Heart left ventricle (tissue), 16 donors: ENCODE measurements at places on chromosomes 6 and 20.

DNA sequence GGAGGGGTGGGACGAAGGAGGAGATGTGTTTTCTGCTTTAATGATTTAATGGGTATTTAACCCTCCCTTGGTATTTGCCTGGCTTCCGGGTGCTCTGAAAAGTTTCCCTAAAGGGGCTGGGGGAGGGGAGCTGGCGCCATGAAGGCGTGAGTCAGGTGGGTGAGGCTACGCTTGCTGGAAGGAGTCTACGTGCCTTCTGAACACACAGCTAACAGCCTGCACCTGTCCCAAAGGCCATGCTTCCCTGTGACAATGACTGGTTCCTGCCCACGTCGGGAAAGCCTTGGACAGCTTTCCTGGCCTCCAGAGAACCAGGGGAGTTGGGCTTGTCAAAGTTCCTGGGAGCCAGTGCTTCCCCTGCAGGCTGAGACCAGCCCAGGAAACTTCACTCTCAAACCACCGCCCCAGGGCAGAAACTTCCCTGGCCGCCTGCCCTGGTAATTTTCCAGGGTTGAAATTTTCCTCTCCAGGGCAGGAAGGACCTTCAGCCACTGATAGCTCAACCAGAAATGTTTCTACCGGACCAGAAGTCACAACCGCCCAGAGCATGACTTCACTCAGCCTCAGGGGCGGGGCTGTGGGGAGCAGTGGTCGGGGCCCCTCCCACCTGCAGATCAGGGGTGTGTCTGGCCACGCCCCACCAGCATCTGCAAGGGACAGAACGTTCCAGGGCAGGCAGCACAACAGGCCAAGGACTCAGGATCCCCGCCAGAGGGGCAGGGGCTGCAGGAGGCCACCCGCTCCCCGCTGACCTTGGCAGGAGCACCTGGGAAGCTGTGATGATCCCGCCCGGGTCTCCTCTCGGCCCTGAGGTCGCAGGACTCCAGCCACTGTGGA, 18.6 kb upstream of the SLCO4A1 start:
- DNase-seq = peak; percentile 91

- DNase-seq = no peak
These were observed 21.2 kb downstream of the TRAM2 start for GRCh38 chr6:52555518-52556233.

GRCh38 chr6:5246141-5247097, 14.3 kb downstream of the LYRM4 start:
- DNase-seq = no peak

DNA sequence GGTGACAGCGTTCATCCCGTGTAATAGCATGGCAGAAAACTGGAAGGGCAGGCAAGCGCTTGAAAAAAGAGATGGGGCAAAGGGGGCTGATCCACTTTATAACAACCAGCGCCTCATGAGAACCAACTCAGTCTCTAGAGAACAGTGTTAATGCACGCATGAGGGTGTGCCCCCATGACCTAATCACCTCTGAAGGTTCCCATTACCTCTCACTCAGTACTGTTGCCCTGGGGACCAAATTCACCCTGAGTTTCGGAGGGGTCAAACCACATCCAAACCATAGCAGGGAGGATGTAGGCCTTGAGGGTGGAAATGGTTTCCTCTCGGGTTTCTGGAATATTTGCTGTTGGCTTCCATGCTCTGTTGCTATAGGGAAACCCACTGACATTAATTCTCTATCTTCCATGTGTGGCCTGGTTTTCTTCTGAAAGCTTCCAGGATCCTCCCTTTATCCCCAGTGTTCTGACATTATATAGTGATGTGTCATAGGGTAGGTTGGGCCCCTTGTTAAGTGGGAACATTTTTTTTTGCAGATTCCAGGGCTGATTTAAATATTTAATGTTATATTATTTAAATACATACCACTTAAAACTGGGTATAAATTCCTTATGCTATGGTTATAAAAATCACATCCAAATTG, 65.2 kb downstream of the PPP1R14C start:
- DNase-seq = no peak

DNA sequence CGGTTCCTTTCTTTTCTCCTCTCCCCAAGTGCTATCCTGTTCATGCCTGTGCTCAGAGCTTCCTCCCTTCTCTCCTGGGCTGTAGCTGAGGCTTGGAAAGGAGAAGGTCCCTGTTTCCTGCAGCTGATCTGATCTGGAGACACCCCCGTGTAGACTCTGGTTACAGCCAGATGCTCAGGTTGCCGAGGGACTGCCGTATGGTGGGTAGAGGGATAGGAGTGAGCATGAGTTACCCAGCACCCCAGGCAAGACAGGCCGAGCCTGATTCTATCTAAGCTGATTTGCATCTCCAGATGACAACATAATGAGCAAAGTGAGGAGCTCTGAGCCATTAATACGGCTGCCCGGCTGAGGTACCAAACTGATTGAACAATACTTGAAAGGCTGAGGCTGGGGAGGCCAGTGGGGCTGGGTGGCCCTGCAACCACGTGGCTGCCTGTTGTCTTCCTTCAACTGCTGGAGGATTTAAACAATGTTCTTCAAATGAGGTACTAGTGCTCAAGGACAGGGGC, 91.8 kb downstream of the ASXL1 start:
- DNase-seq = no peak
